A549 treated with CpdA at 1 μM for 4 hours (cell line): ENCODE measurements at places on chromosomes 11 and 22. TPM values are rescaled to one million over a fixed set of nuclear protein-coding genes. Genes with fewer than 3 reads are reported as not detected.

The SYT7 gene
- total RNA-seq: 0.69 to 1.1 TPM (median 1.1 TPM) in 5 replicates

The ZNF74 gene
- total RNA-seq: 5.8 to 7.8 TPM (median 5.9 TPM) in 5 replicates

The MMP27 gene
- not detected in 5 replicates for total RNA-seq

The FREY1 gene
- 0.37 to 0.59 TPM (median 0.48 TPM) in 4 of 5 replicates, not detected in the other for total RNA-seq

The FGF19 gene
- 0.03 to 0.17 TPM (median 0.08 TPM) in 4 of 5 replicates, not detected in the other for total RNA-seq

The GPR83 gene
- 0.06 to 0.14 TPM (median 0.09 TPM) in 5 replicates for total RNA-seq

The SCGB1C1 gene
- not detected in 5 replicates for total RNA-seq

The SLC25A18 gene
- 0.05 TPM in 1 of 5 replicates, not detected in the others for total RNA-seq

The NCAM1 gene
- 0.18 TPM in 1 of 5 replicates, not detected in the others for total RNA-seq

The SCGB1D2 gene
- not detected in 5 replicates for total RNA-seq

The C11orf87 gene
- 0.01 to 0.03 TPM (median 0.02 TPM) in 3 of 5 replicates, not detected in the others for total RNA-seq

The UBQLN3 gene
- total RNA-seq: not detected in 5 replicates

The SLC22A9 gene
- not detected in 5 replicates for total RNA-seq

The ANGPTL5 gene
- not detected in 5 replicates for total RNA-seq

The ACTN3 gene
- total RNA-seq: 0.01 TPM in 1 of 5 replicates, not detected in the others

The TMEM126B gene
- 55.8 to 78.6 TPM (median 62.1 TPM) in 5 replicates for total RNA-seq

The TMEM191B gene
- total RNA-seq: 0.26 to 1.2 TPM (median 0.79 TPM) in 4 of 5 replicates, not detected in the other

The DRG1 gene
- 59.3 to 93.1 TPM (median 62.7 TPM) in 5 replicates for total RNA-seq

The DBX1 gene
- total RNA-seq: not detected in 5 replicates

The HBB gene
- not detected in 5 replicates for total RNA-seq

The ASCL2 gene
- 0.03 to 0.07 TPM in 2 of 5 replicates, not detected in the others for total RNA-seq

The PRAME gene
- 97.3 to 113 TPM (median 108 TPM) in 5 replicates for total RNA-seq

The ALDH3B1 gene
- 110 to 131 TPM (median 118 TPM) in 5 replicates for total RNA-seq

The SLC22A8 gene
- not detected in 5 replicates for total RNA-seq

The CBLIF gene
- total RNA-seq: not detected in 5 replicates

The GLB1L3 gene
- total RNA-seq: not detected in 5 replicates

The JHY gene
- 3.1 to 4.2 TPM (median 3.4 TPM) in 5 replicates for total RNA-seq

The FDXACB1 gene
- total RNA-seq: 1.5 to 2.0 TPM (median 1.7 TPM) in 5 replicates

The POTEH gene
- total RNA-seq: 0.06 TPM in 1 of 5 replicates, not detected in the others

The CASP12 gene
- total RNA-seq: not detected in 5 replicates

The TPBGL gene
- 0.15 to 0.35 TPM (median 0.20 TPM) in 5 replicates for total RNA-seq

The SLC39A13 gene
- total RNA-seq: 40.7 to 54.0 TPM (median 50.3 TPM) in 5 replicates

The FAM180B gene
- 0.10 TPM in 1 of 5 replicates, not detected in the others for total RNA-seq

The MTNR1B gene
- not detected in 5 replicates for total RNA-seq

The PDGFB gene
- 3.2 to 4.4 TPM (median 3.5 TPM) in 5 replicates for total RNA-seq

The SCUBE2 gene
- 0.27 to 0.70 TPM (median 0.57 TPM) in 5 replicates for total RNA-seq

The MIAT gene
- 0.27 to 1.0 TPM (median 0.40 TPM) in 5 replicates for total RNA-seq

The TNNI2 gene
- total RNA-seq: 0.21 TPM in 1 of 5 replicates, not detected in the others

The MMP13 gene
- 0.06 TPM in 1 of 5 replicates, not detected in the others for total RNA-seq

The LGALS1 gene
- 1,299 to 1,423 TPM (median 1,303 TPM) in 5 replicates for total RNA-seq

The SPTBN2 gene
- 7.6 to 14.1 TPM (median 9.9 TPM) in 5 replicates for total RNA-seq

The GAS2 gene
- 0.67 to 1.4 TPM (median 0.93 TPM) in 5 replicates for total RNA-seq

The TESMIN gene
- total RNA-seq: 4.2 to 6.8 TPM (median 5.3 TPM) in 5 replicates

The CYB5R2 gene
- 3.8 to 5.5 TPM (median 4.5 TPM) in 5 replicates for total RNA-seq

The KLHDC7B gene
- total RNA-seq: 0.02 to 0.05 TPM (median 0.05 TPM) in 3 of 5 replicates, not detected in the others

The ALG9 gene
- 18.5 to 24.5 TPM (median 19.5 TPM) in 5 replicates for total RNA-seq

The RIC3 gene
- 0.95 to 5.3 TPM (median 1.8 TPM) in 5 replicates for total RNA-seq

The RGL4 gene
- not detected in 5 replicates for total RNA-seq

The GRM5 gene
- total RNA-seq: 0.03 TPM in 1 of 5 replicates, not detected in the others

The TMPRSS13 gene
- not detected in 5 replicates for total RNA-seq

The OR4C3 gene
- not detected in 5 replicates for total RNA-seq

The APOL4 gene
- not detected in 5 replicates for total RNA-seq

The SLC37A2 gene
- total RNA-seq: 0.07 to 0.15 TPM (median 0.11 TPM) in 4 of 5 replicates, not detected in the other

The HTR3B gene
- not detected in 5 replicates for total RNA-seq

The PYGM gene
- 0.23 to 0.79 TPM (median 0.29 TPM) in 5 replicates for total RNA-seq
